ENCODE measurements at places on chromosomes 1 and 21. TPM values are rescaled to one million over a fixed set of nuclear protein-coding genes. Genes with fewer than 3 reads are reported as not detected.

The KCNE1 gene
- 0.33 TPM for total RNA-seq

The FRRS1 gene
- total RNA-seq, result 27.0 TPM

GRCh38 chr1:167517535-167518330 lies 596 bp downstream of the CD247 start:
- no peak for DNase-seq

- DNase-seq, result no peak
These were observed 27.2 kb upstream of the DMRTB1 start for GRCh38 chr1:53431805-53432565.

DNA sequence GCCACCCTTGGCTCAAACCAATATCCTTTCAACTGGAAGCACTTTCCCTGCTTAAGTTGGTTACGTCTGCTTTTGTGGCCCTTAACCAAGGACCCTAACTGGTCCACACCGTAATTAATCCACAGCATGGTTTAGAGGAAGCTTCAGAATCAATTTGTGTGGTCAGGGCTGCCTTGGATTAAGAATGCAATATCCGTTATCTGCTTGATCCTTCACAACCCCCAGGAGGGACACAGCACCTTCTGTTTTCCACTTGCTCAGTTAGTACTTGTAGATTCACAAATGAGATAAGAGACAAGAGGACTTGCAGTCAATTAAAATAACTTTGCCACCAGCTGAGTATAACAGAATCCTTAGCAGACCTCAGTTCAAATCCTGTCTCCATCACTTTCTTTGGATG lies 56.9 kb upstream of the LRP8 start:
- DNase-seq, result no peak

DNA sequence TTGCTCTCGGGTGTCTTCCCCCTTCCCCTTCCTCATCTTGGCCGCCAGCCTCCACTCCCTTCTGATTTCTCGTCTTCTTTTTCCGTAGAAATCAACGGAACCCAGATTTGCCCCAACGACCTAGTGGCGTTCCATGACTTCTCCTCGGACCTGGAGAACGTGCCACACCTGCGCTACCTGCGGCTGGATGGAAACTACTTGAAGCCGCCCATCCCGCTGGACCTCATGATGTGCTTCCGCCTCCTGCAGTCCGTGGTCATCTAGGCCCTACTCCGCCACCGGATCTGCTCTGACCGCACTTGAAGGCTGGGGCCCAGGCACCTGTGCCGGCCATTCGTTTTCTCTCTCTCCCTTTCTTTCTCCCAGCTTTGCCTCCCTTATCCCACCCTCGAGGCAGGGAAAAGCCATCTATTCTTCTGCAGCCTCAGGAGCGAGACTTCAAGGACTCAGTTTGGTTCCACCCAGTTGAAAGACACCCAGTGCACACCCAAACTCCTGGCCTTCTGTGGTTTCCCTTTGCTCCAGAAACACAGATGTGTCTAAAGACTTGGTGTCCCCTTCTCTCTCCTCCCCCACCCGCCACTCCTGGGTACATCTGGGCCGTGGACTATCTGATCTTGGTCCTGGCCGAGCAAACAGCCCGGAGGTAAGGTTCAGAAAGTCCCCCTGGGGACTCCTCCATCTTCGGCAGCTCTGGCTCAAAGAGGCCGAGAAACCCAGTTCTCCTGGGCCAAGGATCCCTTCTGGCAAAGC lies 7.2 kb upstream of the OPTC start:
- DNase-seq, result no peak

- DNase-seq, result no peak
These were observed 187.1 kb upstream of the SGIP1 start for GRCh38 chr1:66346873-66347272.

GRCh38 chr1:180053594-180054567 lies 99.3 kb downstream of the CEP350 start:
- DNase-seq, result no peak

- peak; percentile 62 for DNase-seq
These were observed 3.9 kb upstream of the NUAK2 start for GRCh38 chr1:205325334-205325884.

GRCh38 chr1:153397924-153398651 lies 7.2 kb upstream of the S100A8 start:
- DNase-seq, result no peak

DNA sequence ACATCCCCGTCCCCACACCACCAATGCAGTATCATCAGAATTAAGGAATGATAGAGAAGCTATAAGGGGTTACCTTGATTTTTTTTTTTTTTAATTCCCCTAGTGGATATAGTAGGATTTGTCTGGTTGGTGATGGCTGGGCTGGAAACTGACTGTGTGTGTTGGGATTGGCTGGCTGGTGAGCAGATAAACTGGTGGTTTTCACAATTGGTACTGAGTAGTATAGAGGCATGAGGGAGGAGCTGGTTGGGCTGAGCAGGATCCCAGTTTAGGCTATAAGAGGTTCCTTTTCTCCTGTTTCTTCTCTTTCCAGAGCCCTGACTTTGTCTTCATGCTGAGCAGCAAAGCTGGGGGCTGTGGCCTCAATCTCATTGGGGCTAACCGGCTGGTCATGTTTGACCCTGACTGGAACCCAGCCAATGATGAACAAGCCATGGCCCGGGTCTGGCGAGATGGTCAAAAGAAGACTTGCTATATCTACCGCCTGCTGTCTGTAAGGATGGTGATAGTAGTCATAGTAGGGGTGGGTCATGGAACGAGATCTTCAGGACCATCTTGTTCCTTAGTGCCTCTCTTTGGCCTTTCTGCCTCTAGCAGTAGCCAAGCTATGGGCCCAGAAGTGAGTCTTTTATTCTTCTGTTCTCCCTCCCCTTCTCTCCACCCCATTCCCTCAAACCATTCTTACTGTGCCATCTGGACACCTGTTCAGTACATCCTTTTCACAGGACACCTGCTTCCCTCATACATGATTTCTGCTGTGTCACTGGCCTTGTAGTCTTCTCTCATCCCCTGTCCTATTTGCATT lies 26.9 kb downstream of the RAD54L start:
- DNase-seq, result no peak

- DNase-seq, result peak; percentile 75
These were observed 32.1 kb upstream of the COL18A1 start for GRCh38 chr21:45372732-45373355.

DNA sequence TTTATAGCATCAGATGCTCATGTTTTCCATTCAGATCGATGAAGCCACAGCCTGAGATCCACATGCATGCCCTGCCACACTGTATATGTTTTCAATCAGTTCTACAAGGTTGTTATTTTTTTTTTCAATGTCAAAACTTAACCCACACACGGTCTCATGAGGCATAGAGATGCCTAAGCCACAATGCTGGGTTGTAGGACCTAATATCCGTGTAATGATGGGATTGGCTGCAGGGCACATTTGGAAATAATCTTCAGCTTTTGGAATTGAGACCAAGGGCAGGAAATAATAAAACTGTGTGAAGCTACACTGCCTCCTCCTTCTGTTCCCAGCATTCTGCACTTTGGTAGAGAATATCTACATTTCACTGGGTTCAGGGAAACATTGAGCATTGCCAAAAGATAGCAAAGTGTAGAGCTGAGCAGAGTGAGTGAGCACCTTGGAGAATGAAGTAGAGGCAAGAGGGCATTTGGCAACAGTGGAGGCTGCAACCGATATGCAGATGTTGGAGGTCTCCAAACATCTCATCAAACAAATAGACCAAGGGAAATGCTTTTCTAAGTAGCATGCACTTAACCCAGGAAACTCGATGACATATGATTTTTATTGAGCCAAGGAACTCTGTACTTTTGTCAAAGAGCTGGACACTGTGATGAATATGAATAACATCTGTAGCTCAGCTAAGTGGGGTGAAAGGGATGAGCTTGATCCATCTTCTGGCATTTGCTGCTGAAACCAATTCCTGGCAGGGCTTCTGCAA lies 176.7 kb downstream of the LYPLAL1 start:
- DNase-seq, result peak; percentile 54

DNA sequence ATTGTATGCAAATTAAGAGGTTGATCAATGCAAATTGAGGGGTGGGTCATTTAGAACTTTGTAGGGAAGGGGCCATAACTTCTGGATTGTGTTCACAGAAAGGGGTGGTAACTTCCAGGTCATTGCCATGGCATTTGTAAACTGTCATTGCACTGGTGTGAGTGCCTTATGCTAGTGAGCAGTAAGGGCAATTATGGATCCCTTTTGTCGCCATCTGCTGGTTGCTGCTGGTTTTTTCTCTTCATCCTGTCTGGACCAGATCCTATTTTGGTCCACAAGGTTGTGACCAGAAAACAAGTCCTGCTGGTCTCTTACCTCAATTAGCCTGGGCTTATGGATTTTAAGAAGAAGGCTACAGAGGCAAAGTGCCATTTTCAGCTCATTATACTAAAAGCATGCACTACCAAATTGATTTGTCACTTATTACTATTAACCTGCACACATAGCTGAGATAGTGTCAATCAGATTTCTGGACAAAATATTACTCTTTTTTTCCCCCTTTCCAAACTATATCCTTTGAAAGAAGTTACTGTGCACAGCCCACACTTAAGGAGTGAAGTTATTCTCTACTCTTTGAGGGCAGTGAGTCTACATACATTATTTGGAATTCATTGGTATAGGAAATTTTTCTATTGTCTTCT lies 196.2 kb downstream of the ZC3H11B start:
- peak; percentile 64 for DNase-seq

- peak; percentile 54 for DNase-seq
These were observed 16.0 kb downstream of the ELOA start for GRCh38 chr1:23759277-23759676.

DNA sequence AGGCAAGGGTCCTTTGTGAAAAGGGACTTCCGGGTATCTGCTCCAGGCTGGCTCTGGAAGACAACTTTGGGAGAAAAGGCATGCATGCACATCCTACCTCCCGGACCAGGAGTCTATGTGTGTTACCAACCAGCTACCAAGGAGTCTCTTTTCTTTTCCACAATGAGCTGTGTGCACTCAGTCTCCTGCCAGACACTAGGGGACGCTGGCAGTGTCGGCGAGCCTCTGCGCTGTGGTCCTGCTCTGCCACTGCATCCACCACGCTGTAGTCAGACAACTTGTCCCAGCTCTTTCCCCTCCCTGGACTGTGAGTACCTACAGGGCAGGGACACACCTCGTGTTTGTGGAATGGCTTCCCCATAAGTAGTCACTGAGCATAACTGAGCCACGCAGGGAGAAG lies 5.1 kb upstream of the SSR2 start:
- peak; percentile 39 for DNase-seq

DNA sequence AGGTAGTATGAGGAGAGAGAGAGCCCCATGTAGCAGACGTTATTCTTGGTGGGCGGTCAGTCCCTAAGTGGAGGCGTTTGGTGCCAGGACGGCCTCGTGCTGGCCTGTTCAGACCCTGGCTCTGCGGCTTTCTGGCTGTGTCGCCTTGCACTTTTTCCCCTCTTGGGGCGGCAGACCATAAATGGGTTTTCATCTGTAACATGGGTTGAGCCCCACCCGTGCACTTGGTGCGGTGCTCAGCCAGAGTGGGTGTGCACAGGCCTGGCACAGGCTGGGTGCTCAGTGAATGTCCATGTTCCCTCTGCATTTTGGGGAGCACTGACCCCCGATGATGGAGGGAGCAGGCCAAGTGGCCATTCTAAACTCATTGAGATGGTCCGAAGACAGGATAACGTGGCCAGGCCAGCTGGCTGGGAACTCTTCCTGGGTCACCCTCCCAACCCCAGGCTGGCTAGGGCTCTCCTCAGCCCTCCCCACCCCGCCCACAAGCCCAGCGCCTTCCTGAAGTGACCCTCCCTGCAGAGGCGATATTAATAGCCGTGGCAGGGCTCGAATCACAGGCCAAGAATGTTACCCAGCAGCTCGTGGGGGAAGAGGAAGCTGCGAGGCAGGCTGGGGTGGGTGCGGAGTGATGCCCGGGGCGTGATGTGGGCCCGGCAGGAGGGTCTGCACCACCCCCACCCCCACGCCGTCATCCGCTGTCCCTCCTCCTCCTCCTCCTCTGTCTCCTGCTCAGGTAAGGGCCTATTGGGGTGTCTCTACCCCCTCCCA lies 78.5 kb downstream of the ARHGEF10L start:
- DNase-seq, result peak; percentile 45
